M059J (cell line): ENCODE measurements at places on chromosomes 1 and 21. TPM values are rescaled to one million over a fixed set of nuclear protein-coding genes. Genes with fewer than 3 reads are reported as not detected.

Gene CYP4A11
- not detected in 2 replicates for total RNA-seq

DNA sequence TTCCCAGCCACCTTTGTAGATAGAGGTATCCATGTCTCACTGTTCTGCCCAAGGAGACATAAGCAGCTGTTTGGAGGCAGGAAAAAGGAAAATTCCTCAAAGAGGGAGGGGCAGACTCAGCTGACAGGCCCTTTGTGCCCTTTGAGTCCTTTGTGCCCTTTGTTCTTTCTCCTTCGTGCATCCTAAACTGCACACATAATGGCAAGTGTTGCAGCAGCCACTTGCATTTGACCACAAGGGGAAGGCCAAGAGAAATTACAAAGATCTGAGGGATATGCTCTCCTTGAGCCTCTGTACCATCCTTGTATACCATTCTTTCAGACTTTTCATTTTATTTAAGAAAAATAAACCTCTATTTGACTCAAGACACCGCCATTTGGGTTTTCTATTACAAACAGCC is 71.8 kb upstream of the PKN2 start:
- DNase-seq = no peak

DNA sequence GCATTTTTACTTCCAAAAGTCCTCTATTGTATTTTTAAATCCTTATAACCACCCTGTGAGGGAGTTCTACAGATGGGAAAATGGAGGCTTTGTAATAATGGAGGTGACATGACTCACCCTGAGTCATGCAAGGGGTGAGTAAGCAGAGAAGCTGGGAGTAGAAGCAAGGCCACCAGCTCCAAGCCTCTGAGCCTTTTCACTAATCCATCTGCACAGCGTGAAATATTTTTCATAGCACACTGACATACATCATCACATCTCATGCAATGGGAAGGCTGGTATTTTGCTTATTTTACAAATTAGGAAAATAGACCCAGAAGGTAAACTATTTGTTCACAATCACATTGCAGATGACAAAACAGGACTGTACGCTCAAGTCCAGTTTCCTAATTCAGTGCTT is 96.9 kb downstream of the KCNH1 start:
- peak; percentile 99 for DNase-seq

GRCh38 chr1:42891465-42892138 is 45.2 kb downstream of the ZNF691 start:
- DNase-seq = no peak

- DNase-seq = no peak
These were observed 4.3 kb downstream of the SKI start for GRCh38 chr1:2232255-2232915.

GRCh38 chr1:221543529-221544120 is 198.3 kb downstream of the DUSP10 start:
- DNase-seq = peak; percentile 47

DNA sequence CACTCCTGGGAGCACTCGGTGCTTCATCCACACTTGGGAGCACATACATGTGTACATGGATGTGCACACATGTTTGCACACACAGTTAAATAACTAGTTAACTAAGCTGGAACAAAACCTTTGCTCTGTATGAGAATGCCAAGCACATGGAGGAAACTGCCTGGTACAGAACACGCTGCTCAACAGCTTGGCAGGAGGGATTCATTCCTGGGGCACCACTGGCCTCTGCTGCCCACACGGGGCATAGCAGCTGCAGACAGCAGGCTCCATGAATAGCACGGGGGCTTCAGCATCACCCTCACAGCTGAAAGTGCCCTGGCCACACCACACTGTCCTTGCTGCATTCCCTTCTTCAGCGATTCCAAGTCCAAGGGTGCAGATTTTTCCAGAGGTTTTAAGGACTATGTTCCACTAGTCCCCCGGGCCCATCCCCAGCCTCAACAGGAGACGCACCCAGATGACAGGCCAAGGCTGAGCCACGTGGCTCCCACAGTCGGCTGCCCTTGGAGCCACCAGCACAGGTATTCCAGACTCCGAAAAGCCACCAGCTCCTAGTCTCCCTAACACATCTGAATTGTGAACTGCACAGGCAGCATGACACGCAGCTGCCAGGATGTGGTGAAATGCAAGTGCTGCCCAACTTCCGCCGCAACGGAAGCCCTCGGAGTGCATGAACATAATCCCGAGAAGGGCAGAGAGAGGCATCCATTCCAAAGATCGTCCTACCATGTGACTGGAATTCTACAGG is 16.9 kb downstream of the NPHP4 start:
- peak; percentile 41 for DNase-seq

DNA sequence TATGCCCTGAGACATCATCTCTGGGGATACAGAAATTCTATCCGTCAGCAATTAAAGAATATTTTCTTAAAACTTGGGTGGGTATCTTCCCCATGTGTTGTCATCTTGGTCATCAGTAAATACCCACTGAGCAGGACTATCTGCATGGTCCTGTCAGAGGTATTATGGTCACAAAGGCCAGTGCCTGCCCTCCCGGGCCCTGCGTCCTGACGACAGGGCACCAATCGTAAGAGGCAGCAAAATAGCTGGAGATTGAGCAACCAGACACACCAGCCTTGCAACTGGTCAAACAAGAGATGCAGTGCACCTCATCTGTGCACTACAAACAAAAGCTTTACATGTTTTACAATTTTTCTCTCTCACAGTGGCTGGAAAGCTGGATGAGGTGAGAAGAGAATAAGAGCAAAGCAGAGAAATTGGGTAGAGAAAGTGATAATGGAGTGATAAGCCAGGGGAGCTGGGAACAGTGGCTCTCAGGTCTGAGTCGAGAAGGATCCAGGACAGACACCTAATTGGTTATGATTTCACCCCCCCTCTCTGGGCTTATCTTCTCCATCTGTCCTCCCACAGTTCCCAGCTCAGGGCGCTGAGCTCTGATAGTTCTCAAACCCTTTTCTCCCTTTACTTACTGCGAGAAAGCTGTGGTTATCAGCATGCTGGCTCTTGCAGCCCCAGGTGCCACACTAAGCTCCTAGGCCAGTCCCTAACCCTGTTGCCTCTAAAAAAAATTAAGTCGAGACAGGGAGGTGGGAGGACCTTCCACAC is 8.8 kb upstream of the SRP9 start:
- DNase-seq = no peak
